COR-L47 (cell line): ENCODE measurements at places on chromosomes 16 and 17.

GRCh38 chr16:57514791-57515600 is 21.4 kb downstream of the CCDC102A start:
- no peak for DNase-seq

GRCh38 chr17:2177235-2177811 is 122.4 kb downstream of the HIC1 start:
- DNase-seq: peak; percentile 11

DNA sequence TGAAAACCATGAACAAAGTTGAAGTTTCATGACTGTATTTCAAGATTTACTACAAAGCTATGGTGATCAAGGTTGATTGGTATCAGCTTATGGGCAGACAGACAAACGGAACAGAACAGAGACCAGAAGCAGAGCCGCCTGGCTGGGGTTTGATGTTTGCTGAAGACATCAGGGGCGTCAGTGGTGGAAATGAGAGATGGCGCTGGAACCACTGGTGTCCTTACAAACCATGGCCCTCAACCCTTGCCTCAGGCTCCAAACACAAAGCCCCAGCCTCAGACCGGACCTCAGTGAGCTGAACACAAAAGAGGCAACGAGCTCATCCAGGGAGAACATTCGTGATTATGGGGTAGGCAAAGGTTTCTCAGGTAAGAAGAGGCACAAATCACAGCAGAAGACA is 113.0 kb upstream of the METRNL start:
- DNase-seq: no peak

- no peak for DNase-seq
These were observed 138.9 kb downstream of the SEC14L1 start for GRCh38 chr17:77279448-77280303.

DNA sequence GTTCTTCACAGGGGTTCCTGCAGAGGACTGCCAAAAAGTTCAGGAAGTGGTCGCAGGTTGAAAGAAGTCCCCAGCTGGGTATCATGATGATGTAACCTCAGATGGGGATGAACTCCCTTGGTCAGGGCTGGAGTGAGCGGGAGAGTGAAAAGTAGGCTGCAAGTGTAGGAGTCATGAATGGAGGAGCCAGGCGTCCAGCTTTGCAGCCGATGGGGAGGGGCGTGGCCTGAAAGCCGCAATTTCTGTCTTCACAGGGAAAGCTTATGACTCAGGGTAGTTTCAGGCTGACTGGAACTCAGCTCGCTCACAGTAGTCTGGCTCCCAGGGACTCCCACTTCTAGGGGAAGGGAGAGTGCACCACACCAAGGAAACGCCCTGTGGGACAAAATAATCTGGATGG is 70.0 kb upstream of the HS3ST3A1 start:
- DNase-seq: no peak

DNA sequence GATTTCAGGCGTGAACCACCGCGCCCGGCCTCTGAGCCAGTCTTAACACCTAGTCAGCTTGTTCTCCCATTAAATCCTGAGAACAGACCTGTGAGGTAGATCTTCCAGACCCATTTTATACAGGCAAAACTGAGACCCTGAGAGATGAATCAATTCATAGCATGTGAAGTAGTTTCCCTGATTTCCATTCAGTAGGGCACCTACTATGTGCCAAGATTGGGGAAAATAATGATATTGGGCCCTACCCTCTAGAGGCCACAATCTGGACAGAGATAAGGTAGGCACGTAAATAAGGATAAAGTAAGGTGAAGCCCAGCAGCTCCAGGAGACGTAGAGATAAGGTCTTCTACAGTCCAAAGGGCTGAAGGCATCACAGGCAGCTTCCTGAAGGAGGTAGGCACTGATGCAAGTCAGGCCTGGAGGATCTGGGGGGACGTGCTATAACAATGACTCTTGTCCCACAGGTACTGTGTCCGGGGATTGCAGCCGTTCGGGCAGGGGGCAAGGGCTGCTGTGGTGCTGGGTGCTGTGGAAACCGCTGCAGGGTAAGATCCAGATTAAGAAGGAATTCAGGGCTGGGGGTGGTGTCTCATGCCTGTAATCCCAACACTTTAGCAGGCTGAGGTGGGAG is 5.7 kb downstream of the VMO1 start:
- no peak for DNase-seq

GRCh38 chr17:73211745-73212144 is 18.9 kb downstream of the COG1 start:
- no peak for DNase-seq

DNA sequence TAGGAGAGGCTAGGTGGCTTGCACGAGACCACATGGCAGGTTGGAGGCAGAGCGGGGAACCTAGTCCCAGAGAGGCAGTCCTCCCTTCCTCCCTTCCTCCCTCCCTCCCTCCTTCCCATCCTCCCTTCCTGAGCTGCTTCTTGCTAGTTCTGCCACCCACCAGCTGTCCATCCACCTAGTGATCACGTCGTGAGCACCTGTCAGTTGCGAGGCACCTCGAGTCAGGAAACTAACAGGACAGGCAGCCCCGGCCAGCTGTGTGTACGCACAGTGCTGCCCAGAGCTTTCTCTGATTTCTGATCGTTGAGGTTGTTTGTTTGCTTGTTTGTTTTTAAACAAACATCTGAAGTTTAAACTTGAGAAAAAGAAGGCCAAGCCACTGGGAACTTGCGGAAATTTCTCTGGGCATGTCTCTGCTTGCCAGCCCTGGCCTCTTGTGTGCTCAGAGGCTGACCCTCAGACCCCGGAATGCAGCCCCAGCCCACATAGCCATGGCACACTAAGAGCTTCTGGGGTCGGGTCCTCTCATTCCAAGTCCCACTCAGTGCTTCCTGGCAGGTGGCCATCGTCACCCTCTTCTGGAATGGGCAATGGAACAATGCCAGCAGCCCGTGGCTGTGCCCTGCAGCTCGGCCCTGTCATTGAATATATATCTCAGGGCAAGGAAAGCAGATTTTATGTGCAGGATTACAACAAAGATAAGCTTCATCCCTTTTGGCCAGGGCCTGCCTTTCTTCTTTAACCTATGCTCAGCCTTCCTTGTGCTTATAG is 174.0 kb downstream of the KATNIP start:
- no peak for DNase-seq

GRCh38 chr16:2713523-2713922 is 6.5 kb downstream of the PRSS27 start:
- DNase-seq: no peak

GRCh38 chr16:67019171-67019570 is 9.8 kb upstream of the CBFB start:
- no peak for DNase-seq

GRCh38 chr16:21186326-21186691 is 25.1 kb downstream of the ZP2 start:
- DNase-seq: no peak

GRCh38 chr17:63910096-63910495 is 962 bp downstream of the CSHL1 start:
- no peak for DNase-seq

- no peak for DNase-seq
These were observed 28.9 kb upstream of the MAP3K14 start for GRCh38 chr17:45345554-45346215.

DNA sequence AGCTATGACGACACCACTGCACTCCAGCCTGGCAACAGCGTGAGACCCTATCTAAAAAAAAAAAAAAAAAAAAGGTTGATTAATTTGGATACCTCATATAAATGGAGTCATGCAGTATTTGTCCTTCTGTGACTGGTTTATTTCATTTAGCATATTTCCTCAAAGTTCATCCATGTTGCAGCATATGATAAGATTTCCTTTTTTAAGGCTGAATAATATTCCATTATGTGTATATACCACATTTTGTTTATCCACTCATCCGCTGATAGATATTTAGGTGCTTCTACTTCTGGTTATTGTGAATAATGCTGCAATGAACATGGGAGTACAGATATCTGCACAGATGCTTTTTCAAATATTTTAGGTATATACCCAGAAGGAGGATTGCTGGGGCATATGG is 43.3 kb upstream of the TMC5 start:
- no peak for DNase-seq

GRCh38 chr17:61458421-61459141 is 6.4 kb downstream of the TBX4 start:
- no peak for DNase-seq

DNA sequence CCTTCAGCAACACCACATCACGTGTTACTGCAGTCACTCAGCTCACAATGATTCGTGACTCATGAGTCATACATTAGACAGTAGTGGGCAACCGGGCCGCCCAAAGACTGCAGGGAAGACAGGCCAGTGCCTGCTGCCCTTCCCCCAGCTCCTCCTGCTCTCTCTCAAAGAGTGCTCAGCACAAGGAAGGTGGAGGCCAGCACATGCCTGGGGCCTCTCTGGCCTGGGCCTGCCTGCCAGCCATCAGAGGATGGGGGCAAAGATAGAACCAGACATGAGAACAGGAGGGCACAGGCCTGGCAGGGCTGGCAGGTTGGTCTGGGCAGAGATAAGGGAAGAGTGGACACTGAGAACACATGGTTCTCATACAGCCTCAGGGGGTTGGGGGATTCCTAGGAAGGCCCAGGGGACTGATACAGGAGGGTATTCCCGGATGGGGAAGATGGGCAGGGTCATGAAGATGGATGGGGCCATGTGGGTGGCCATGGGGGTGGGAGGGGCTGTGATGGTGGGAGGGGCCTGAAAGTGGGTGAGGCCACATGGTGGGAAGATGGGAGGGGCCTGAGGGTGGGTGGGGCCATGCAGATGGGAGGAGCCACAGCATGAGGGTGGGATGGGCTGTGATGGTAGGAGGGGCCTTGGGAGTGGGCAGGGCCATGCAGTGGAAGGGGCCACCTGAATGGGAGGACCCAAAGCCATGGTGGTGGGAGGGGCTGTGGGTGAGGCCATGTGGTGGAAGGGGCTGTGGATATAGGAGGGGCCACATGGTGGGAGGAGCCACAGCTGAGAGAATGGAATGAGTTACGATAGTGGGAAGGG is 29.0 kb downstream of the KATNB1 start:
- DNase-seq: no peak

DNA sequence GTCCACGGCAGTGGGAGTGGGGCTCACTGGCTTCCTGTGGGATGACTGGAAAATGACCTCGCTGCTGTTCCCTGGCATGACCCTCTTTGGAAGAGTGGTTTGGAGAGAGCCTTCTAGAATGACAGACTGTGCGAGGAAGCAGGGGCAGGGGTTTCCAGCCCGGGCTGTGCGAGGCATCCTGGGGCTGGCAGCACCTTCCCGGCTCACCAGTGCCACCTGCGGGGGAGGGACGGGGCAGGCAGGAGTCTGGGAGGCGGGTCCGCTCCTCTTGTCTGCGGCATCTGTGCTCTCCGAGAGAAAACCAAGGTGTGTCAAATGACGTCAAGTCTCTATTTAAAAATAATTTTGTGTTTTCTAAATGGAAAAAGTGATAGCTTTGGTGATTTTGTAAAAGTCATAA is 7.8 kb upstream of the RNF213 start:
- DNase-seq: peak; percentile 84

DNA sequence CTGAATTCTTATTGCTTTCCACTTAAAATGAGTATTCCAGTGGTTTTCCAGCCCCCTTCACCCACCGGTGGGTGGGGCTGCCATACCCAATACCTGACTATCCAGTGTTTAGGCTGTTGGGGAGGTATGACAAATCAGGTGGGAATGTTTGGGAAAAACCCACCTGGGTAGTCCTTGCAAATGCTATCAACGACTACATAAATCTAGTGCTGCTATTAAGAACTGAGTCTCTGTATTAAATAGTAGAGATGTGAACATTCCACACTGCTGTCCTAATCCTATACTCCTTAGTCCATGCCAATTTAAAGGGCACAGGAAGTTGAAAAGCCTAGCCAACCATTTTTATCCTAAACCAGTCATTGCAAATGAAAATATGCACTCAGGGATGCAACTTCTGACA is 126.6 kb downstream of the AXIN2 start:
- DNase-seq: no peak
